ENCODE measurements at places on chromosomes 11 and 22.
A peak's percentile ranks its signal among the peaks of the same experiment; 100 is the strongest.

GRCh38 chr11:33682019-33682418 is 18.6 kb downstream of the C11orf91 start:
- DNase-seq = no peak

- no peak for DNase-seq
These were observed 248.6 kb downstream of the TMEM135 start for GRCh38 chr11:87286338-87286737.

- DNase-seq = no peak
These were observed 39.3 kb downstream of the CD44 start for GRCh38 chr11:35178067-35178805.

DNA sequence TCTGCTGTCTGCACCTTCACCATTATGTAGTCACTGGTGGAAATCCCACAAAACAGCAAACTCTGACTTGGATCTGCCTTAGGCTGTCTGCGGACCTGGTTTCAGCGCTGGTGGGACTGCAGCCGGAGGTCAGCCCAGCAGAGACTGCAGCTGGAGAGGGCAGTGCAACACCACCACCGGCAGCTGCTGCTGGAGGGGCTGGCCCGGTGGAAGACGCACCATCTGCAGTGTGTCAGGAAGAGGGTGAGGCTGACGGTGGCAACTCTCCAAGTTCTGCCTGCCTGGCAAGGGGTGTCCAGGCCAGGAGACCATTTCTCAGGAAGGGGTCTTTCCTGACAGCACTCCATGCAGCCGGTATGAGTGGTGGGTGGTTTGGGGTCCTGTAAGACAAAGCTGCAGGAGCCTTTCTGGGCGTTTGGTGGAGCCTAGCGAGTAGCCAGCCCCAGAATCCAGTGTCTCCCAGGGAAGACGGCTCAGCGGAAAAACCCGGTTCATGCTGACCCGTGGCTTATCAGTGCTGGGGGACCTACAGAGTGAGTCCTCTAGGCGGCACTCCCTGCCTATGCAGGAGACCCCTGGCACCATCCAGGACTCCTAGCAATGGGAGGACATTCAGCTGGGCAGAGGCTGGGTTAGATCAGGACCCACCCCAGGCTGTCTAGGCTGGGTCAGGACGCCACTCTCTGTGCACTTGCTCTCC is 50.8 kb downstream of the PISD start:
- DNase-seq = peak; percentile 70

DNA sequence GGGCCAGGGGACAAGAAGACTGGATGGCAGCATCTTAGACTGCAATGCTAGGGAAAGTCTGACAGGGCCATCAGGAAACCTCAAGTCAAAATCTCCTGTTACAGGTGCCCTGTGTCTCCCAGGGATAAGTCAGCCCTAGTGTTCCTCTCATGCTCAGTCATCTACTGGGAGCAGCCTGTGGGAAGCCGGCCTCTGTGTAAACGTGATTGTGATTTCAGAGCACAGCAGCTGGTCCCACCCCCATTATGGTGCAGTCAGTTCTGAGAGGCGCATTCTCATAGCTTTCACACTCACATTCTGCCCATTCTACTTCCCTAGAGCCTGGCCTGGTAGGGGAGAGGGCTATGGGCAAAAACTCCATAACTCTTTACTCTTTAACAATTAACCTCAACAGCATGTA is 7.2 kb upstream of the SLN start:
- no peak for DNase-seq

DNA sequence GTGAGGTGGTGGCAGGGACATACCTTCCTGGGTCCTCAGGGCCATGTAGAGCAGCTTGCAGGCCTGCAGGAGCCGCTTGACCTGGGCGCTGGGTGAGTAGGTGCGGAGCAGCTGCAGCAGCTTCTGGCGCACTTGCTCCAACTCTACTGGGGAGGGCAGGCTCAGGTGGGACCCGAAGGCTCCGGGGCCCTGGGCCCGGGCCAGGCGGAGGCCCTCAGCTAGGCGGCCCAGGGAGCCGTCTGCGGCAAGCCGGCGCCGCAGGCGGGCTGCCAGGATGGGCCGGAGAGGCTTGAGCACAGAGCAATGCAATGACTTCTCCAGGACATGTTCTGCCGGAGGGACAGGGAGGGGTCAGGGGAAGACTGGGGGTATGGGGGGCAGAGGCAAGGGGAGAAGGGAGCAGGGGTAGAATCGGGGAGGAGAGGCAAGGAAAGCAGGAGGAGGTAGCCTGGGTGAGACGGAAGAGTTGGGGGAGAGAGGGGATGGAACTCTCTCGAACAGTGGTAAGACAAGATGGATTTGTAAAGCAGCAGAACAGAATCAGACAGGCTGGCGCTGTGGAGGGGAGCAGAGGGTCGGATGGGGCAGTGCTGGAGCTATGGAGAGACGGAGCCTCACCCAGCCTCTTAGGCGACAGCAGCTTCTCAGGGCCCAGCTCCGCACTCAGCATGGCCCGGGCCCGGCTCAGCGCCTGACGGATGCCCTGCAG is 2.2 kb downstream of the RIN1 start:
- DNase-seq = peak; percentile 28

- no peak for DNase-seq
These were observed 11.1 kb downstream of the GDPD5 start for GRCh38 chr11:75514596-75514995.

- no peak for DNase-seq
These were observed 45.5 kb upstream of the THY1 start for GRCh38 chr11:119468511-119468910.

- DNase-seq = no peak
These were observed 65.2 kb downstream of the NFAM1 start for GRCh38 chr22:42366806-42367581.

- DNase-seq = no peak
These were observed 111.3 kb upstream of the PAX6 start for GRCh38 chr11:31922450-31922849.

DNA sequence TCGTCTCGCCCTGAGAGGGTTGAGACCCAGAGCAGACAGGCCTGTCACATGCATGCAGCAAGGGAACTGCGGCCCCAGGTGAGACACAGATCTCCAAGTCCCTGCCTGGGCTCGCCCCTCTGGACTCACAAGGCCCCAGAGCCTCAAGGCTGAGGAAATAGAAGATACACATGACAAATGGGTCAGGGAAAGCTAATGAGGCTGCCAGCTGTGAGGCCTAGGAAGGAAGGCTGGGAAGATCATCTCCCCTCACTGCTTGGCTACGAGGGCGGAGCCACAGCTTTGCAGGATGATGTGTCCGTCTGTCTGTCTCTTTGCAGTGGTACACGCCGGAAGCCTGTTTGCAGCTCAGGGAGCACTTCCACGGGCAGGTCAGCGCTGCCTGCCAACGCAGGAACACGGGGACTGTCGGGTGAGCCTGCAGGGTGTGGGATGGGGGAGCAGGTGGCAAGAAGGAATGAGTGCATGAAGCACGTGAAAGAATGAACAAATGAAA is 4.5 kb downstream of the RAB36 start:
- DNase-seq = no peak

DNA sequence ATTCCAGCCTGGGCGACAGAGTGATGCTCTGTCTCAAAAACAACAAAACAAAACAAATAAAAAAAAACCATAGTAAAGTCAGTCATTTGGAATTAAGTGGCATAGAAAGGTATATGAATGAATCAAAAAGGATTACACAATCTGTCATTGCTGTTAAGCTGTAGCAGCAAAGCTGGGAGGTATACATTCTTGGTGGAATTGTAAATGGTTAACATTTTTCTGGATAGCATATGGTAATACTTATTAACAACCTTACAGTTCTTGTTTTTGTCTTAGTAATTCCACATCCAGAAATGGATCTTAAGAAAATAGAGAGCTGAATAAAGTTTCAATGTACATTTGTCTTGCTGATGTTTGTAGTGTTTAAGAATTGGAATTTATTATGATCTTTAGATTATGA is 30.0 kb downstream of the DDX10 start:
- DNase-seq = no peak

GRCh38 chr11:66687831-66688281 is 10.2 kb upstream of the RBM4B start:
- DNase-seq = no peak

DNA sequence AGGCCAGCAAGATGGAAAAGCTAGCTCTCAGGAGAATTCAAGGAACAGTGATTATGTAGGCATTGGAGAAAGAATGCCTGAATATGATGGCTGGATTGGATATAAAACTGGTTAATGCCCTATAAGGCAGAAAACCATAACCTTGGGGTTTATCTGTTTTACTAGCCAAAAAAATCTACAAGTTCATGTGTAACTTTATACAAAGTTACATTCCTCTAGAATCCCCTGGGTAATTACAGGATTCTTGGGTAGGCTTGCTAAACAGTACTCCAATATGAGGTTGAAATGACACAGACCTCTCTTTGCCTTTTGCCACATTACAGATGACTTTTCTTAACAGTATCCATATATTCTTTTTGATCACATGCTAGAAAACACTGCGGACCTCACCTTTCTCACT is 26.0 kb downstream of the TSPAN18 start:
- no peak for DNase-seq

GRCh38 chr11:81237139-81237538 is 1496.5 kb downstream of the FAM181B start:
- no peak for DNase-seq

GRCh38 chr11:94469416-94469815 is 24.2 kb downstream of the MRE11 start:
- DNase-seq = no peak

- DNase-seq = no peak
These were observed 22.3 kb downstream of the KCNQ1 start for GRCh38 chr11:2466869-2467694.

DNA sequence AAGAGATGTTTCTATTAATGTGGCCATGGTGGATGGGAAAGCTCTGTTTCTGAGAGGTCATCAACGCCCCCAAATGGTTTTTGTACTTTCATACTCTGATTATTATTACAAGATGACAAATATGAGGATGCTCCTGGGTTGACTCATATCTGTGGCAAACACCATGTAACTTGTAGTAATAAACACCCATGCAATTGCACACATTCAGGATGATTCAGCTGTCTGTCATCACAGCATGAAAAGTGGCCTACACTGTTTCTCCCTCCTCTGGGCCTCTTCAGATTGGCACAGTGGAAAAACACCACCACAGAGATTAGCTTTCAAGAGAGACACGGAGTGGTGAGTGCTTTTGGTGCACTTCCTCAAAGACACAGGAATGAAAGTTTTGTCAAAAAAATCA is 85.4 kb downstream of the MTNR1B start:
- no peak for DNase-seq

DNA sequence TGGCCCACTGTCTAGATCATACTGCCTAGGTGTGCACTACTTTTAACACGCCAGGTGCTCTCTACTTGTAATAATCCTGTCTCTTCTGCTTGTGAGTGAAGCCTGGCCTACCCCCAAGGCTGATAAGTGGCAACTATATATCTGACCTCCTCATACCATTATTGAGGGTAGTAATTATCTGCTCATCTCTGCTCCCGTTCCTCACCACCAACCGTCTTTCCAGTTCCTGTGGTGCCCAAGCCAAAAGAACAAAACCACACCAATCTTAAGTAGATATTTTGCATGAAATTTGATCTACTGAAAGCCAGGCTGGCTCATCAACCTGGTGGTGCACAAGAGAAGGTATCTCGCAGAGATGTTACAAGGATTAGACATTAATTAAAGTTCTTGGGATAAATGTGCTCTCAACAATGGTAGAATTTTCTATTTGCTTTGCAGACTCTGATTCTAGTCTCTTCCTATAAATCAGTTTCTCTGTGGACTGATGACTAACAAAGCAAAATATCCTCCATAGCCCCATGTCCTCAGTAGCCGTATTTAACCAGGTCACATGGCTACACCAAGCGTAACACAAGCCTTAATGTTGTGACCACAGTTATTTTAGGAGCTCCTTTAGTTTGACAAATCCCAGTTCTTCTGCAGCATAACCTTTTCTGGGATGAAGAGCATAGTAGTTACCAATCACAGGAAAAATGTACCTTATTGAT is 267.2 kb downstream of the NTM start:
- no peak for DNase-seq

DNA sequence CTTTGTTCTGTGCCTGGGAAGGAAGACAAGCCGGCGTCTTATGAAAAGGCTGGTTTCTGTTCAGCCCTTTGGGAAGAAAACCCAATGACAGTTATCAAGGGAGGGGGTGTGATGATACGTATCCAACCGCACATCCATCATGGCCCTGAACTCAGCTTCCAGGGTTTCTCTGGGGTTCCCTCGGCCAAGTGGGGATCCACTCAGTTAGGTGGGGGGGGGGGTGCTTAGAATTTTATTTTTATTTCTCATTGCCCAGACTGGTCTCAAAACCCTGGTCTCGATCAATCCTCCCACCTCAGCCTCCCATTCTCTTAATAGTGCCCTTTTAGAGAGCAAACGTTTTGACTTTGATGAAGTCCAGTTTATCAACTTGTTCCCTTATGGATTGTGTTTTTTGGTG is 25.7 kb downstream of the KCNQ1 start:
- DNase-seq = no peak

GRCh38 chr22:20494978-20495860 is at the start of gene KLHL22:
Gene KLHL22, minus strand, starts transcription at chr22:20495795. Its CDS starts 6,584 bp downstream, at chr22:20489211.
- no peak for DNase-seq

GRCh38 chr11:123588864-123589262 is 65.6 kb downstream of the SCN3B start:
- no peak for DNase-seq

- DNase-seq = no peak
These were observed 338.0 kb downstream of the TENM4 start for GRCh38 chr11:79102840-79103239.

Measured in ovary (tissue), 10 donors.